ENCODE measurements at places on chromosomes 7 and 10.

- DNase-seq, result no peak
Observed at GRCh38 chr10:109411917-109412316, 511.4 kb downstream of the XPNPEP1 start.

GRCh38 chr7:74040101-74040790, 12.3 kb downstream of the ELN start:
- DNase-seq, result no peak

DNA sequence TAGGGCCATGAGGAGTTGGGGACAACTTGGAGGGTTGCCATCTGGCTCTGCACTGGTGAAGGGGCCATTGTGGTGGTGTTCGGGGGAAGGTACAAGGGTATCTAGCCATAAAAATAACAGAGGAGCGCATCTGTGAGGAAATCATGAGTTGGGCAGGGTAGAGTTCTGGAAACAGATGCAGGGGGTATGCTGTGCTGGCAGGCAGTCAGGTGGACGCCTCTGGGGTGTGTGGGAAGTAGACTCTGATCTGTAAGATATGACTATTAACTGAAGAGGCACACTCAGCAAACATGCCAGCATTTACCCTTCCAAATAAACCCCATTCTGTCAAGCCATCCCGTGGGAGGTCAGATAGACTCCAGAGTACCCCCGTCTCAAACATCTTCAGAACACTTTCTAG, 79.8 kb downstream of the CLEC2L start:
- no peak for DNase-seq

- DNase-seq, result peak; percentile 25
Observed at GRCh38 chr10:23412223-23412622, 26.7 kb upstream of the OTUD1 start.
